ENCODE measurements at places on chromosomes 6 and 20.

DNA sequence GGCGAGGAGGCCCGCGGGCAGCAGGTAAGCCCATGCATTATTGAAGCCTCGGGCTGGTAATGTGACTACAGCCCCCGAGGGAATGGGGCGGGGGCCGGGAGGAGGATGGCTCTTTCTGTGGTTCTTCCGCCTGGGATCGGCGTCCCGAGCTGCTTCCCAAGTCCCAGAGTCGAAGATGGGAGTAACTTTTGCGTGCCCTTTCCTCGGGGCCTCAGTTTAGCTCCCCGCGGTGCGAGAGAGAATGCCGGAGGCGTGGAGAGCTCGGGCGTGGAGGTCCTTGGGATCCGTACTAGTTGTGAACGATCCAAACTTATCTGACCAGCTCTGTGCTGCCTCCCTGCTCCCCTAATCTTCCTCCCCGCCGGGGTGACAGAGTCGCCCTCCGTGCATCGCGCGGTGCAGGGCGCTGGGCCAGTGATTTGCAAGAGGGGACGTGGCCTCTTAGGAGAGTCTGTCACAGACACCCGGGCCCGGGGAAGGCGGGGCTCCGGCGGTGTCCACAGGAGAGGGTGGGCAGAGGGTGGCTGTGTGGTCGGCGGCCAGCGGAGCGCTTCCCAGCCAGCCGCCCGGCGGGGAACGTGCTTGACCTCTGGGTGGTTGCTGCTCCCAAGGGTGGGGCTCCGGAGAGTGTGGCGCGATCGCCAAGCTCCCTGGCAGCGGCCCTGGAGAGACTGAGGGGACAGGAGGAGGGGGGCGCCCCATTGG lies 815 bp downstream of the UTRN start:
- peak; percentile 49 for DNase-seq

GRCh38 chr6:72094506-72094905 lies 208.2 kb downstream of the RIMS1 start:
- DNase-seq = no peak

- DNase-seq = no peak
Measured at GRCh38 chr6:116624036-116624805, 7.9 kb downstream of the RSPH4A start.

DNA sequence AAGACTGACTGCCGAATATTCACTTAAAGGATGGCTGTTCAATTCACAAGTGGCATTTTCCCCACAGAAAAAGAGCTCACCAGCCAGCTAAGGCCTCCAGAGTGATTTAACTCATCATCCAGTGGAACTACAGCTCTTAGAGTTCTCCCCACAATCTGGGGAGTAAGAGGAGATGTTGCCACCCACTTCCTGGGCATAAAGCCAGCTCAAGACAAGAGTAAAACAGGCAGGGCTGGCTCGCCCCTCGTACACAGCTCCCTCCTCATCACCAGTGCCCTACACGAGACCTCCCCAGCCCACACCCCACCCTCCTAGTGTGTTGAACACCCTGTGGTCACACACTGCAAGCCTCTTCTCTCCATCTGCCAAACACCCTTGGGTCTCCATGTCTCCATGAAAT lies 47.2 kb upstream of the IPCEF1 start:
- no peak for DNase-seq

DNA sequence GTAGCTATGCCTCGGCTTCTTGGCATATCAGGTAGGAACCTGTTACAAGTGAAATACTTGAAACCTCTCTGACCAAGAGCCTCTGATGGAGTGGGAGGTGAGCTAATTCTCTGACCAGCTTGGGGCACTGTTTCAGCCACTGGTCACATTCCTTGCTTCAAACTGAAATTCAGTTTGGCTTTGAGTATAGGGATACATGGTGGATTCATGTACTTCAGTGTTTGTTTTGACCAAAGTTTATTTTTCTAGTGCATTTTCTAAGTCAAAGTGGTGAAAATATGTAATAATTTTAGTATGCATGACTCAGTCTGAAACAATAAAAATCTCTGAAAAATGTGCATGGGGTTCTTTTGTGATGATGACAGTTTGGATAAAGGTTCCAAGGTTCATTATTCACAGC lies 18.6 kb downstream of the TTPAL start:
- DNase-seq = no peak

DNA sequence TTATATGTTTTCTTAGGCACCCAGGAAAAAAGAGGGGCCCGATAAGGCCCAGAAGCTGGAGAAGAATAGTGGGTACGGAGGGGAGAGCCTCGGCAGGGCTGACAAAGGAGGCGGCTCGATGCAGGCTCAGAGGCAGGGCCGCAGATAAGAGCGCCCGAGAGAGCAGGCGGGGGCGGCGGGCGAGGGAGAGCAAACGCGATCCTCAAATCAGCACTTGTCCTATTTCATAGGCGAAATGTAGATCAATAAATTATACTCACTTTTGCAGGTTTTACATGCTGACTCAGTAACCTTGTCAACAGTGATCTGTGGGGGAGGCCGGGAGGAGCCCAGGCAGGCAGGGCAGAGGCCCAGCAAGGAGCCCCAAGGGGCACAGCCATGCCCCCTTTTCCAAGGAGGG lies 42.6 kb downstream of the GRM4 start:
- DNase-seq = no peak

DNA sequence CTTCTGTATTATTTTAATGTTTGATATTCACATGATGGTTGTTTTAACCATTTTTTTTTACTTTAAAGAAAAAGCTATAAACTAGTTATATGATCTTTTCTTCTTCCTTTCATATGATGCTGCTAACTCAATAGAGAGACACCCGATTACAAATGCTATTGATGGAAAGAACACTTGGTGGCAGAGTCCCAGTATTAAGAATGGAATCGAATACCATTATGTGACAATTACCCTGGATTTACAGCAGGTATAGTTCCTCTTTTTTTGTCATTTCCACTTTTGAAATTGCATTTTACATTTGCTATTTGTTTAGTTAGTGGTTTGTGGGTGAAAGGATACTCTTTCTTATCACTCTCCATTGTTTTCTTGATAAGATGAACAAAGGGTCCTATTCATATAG lies 176.7 kb downstream of the LAMA2 start:
- no peak for DNase-seq

- no peak for DNase-seq
Measured at GRCh38 chr6:155107432-155108069, 112.4 kb downstream of the TIAM2 start.

GRCh38 chr6:169972101-169972651 lies 220.8 kb downstream of the ERMARD start:
- DNase-seq = no peak

GRCh38 chr6:298233-299103 lies 6.2 kb downstream of the DUSP22 start:
- no peak for DNase-seq

DNA sequence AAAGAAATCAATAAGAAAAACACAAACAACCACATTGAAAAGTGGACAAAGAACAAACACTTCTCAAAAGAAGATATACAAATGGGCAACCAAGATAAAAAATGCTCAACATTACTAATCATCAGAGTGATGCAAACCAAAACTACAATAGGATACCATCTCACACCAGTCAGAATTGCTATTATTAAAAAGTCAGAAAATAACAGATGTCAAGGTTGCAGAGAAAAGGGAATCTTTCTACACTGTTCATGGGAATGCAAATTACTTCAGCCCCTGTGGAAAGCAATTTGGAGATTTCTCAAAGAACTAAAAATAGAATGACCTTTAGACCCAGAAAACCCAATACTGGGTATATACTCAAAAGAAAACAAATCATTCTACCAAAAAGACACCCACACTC lies 29.8 kb downstream of the KIF6 start:
- no peak for DNase-seq

GRCh38 chr6:56796196-56796532 lies 153.5 kb upstream of the DST start:
- DNase-seq = no peak

GRCh38 chr6:77299931-77300330 lies 163.4 kb downstream of the HTR1B start:
- no peak for DNase-seq

GRCh38 chr6:137175868-137176245 lies 2.4 kb upstream of the IL22RA2 start:
- no peak for DNase-seq

- no peak for DNase-seq
Measured at GRCh38 chr6:4491501-4492260, 284.5 kb upstream of the CDYL start.

DNA sequence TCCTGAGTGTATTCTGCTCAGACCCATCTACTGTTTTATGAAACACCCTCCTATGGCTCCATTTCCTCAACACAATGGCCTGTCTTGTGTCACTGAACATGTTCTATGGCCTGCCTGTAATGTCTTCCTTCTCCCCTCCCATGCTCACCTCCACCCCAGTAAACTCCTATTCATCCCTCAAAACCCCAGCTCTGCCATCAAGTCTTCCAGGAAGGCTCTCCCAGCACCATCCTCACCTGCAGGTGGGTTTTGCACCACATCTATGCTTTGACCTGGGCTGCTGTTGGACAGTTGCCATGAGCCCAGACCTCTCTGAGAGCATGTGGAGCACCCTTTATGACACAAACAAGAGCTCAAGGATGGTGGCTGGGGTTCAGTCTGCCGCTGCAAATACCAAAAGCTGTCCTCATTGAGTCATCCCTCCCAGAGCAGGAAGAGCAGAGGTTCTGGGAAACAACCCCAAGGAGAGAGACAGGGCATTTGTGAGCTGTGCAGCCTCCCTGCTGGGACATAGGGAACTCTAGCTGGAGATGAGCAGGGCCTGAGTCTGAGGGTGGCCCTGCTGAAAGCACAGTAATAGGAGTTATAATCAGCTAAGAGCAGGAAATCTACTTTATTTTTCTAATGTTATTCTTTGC lies 93.8 kb upstream of the CD93 start:
- no peak for DNase-seq

GRCh38 chr6:23170049-23170448 lies 600.7 kb downstream of the HDGFL1 start:
- no peak for DNase-seq

- DNase-seq = no peak
Measured at GRCh38 chr20:31604567-31605030, 490 bp upstream of the ID1 start.

GRCh38 chr20:36235892-36236785 lies at the start of gene AAR2:
Gene AAR2, plus strand, starts transcription at chr20:36236478. Its CDS starts 3,391 bp downstream, at chr20:36239869.
- peak; percentile 62 for DNase-seq

DNA sequence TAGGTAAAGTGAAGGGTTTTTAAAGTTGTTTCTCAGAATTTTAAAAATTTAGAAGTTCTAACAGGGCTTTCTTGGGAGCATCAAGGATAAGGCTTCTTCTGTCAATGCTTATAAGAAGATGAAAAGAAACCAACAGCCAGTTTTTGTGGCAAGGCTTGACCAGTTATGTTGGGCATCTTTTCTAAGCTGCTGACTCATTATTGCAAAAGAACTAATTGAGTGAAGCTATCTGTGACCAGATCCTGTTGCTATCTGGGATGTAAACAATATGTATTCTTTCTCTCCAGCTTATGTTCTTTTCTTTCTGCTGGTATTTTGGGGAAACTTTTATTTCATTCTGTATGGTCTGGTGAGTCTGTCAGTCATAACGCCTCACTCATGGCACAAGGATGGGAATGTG lies 643.8 kb downstream of the HDGFL1 start:
- DNase-seq = no peak

DNA sequence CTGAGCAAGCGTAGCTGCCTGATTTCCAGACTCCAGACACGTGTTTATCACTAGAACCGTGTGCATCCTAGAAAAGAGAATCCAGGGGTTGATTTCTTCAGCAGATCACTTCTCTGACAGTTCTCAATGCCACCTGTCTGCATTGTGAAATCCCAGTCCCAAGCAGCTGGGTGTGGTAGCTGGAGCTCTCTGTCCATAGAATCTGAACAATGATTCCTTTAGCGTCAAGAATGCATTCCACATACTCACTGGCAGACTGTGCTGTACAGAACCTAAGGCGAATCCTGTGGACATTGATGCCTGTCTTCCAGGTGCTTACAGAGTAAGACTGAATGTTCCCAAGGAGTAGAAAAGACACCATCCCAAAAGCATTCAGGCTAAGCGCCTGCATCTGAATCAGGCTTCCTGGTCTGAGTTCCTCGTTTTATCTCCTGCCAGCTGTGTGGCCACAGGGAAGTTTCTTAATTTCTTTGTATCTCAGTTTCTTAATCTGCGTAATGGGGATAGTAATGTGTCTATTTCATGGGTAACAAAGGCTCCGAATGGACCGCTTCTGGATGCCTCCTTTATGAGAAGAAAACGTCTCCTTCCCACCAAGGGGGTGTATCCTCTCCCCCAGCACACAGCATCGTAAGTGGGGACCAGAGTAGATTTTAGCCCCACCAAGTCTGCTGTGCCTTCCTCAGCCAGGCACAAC lies 10.4 kb upstream of the TRAF3IP2 start:
- DNase-seq = no peak

DNA sequence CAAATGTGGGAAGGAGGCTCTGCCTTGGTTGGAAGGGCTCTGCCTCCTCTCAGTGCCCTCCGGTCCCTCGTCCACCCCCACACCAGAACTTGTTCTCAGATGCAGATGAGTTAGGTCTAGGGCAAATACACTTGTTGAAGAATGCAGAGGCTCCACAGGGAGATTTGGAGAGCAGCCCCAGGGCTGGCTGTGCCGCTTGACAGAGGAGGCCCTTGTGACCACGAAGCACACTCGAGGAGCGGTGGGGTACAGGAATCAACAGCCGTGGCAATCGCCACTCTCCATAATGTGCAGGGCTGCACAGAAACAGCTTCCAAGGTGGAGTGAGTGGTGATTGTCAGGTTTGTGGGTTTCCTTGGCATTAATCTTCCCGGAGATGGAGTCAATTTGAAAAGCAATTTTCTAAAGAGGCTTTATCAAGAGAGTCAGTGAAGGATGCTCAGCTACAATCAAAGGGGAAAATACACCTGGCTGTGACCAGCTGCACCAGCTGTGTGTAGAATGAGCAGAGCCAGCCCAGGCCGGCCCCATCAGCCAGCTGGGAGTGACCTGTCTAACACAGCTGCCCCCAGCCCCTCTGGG lies 59.5 kb downstream of the BFSP1 start:
- no peak for DNase-seq

DNA sequence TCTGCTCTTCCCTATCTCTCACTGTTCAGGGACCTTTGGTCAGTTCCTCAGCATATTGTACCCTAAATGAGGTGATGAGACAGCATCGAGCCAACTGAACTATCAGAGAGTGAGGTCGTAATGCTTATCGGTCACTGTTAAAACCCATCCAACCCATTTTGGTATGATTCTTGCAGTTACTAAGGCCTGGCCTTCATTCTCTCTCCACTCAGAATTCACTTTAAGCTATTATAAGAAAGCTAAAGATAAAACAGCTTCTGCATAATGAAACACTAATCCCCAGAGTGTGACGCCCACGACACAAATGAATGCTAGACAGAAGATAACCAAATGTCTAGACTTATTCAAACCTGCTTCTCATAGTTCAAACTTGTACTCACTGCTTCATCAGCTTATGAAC lies 175.8 kb downstream of the GMPR start:
- DNase-seq = no peak

- DNase-seq = no peak
Measured at GRCh38 chr20:59774204-59774641, 159.2 kb downstream of the SYCP2 start.

- DNase-seq = no peak
Measured at GRCh38 chr6:135117413-135117968, 62.9 kb upstream of the HBS1L start.

- no peak for DNase-seq
Measured at GRCh38 chr6:11536795-11537194, 754 bp upstream of the TMEM170B start.

- no peak for DNase-seq
Measured at GRCh38 chr6:111215131-111215530, 127.8 kb downstream of the SLC16A10 start.
